H7 (cell line): ENCODE measurements at places on chromosomes 4 and X.

GRCh38 chr4:47838445-47838844 is 578 bp upstream of the CORIN start:
- DNase-seq = peak; percentile 35

GRCh38 chrX:72314881-72315280 is 9.2 kb upstream of the CITED1 start:
- DNase-seq = no peak

- DNase-seq = no peak
Measured at GRCh38 chr4:76305033-76305687, 1.4 kb upstream of the STBD1 start.

DNA sequence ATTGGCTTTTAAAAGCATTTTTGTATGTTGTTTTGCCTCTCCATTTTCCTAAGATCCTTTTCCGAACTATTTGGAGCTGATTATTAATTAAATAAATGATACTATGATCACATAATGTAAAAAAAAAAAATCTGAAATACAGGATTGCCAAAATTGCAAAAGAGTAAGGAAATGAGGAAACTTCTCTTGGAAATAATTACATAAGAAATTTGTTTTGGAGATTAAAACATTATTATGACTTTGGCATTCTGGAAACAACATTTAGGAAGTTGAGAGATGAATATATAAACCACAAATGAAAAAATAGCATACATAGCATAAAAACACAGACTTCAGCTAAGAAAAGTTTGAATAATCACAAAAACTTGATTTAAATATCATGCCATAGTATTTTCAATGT is 33.5 kb downstream of the PF4 start:
- no peak for DNase-seq

- no peak for DNase-seq
Measured at GRCh38 chr4:61919561-61919960, 719.4 kb downstream of the ADGRL3 start.

DNA sequence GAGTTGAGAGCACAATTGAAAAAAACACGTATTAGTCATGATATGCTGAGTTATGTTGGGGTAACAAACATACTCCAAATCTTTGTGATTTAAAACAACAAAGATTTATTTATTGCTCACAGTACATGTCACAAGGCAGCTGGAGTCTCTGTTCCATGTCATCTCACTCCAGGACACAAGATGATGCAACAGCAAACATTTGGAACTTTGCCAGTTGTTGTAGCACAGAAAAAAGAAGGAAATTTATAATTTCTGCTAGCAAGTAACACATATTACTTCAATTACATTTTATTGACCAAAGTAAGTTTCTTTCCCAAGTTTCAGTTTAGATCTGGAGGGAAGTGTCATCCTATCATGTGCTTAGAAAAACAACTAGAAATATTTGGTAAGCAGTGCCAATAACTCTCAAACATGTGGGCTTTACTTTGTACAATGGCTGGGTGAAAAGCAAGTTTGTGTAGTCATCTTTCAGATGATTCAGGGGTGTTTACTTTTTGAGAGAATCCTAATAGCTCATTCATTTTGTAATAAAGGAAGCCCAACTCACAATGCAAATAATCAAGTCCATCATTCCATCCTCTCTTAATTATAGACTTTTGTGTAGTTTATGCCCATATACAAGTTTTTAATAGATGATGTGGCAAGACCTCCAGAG is 452.3 kb downstream of the ZIC3 start:
- DNase-seq = no peak

GRCh38 chr4:36758312-36759178 is 477.1 kb downstream of the DTHD1 start:
- no peak for DNase-seq

DNA sequence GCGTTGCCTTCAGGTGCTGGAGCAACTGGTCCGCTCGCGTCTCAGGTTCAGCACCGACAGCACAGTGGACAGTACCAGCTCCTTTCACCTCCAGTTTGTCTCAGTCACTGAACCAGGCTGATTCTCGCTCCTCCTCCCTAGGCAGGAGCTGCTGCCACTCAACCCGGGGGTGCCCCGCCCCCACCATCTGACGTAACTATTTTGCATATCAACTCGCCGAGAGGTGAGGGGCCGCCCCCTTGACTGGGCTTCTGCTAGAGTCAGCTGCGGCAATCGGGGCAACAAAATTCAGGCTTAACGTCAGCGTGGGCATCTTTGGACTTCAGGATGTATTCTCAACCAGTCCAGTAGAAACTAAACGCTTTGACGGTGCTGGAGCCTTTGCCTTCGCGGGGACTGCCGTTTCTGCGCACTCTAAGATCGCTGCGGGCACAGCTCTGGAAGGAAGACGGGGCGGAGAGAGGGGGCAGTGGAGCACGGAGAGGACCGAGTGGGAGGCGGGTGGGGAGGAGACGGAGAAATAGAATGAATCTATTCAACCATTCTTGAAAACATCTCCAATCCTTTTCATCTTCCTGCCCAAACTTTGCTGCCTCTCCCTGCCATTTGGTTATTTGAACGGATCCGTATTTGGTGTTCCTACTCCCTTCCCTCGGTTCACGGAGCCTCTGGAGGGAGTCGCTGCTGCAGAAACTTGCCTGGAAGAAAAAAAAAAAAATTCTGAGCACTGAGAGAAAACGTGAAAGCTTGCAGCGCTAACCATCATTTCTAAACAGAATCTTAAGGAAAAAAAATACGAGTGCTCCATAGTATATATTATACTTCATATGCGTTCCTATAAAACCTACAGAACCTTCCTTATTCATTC is at the start of gene FSTL5:
Gene FSTL5, minus strand, starts transcription at position 109 of the 868 bp plus-strand sequence. CDS start 52,604 bp downstream, outside the sequence.
- DNase-seq = peak; percentile 76

- no peak for DNase-seq
Measured at GRCh38 chr4:152735906-152736305, 43.6 kb downstream of the TIGD4 start.

- no peak for DNase-seq
Measured at GRCh38 chr4:148986951-148987350, 544.7 kb upstream of the NR3C2 start.

DNA sequence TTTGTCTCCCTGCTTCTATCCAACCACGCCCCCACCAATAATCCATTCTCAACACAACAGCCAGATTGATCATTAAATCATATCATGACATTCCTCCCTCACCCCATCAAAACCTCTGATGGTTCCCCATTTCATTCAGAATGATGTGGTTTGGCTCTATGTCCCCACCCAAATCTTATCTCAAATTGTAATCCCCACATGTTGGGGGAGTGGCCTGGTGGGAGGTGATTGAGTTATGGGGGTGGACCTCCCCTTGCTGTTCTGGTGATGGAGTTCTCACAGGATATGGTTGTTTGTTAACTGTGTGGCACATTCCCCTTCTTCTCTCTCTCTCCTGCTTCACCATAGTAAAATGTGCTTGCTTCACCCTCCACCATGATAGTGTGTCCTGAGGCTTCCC is 23.3 kb downstream of the TRMT2B start:
- no peak for DNase-seq
